ENCODE measurements at places on chromosomes 12 and 14. TPM values are rescaled to one million over a fixed set of nuclear protein-coding genes. Genes with fewer than 3 reads are reported as not detected.
A peak's percentile ranks its signal among the peaks of the same experiment; 100 is the strongest.

DNA sequence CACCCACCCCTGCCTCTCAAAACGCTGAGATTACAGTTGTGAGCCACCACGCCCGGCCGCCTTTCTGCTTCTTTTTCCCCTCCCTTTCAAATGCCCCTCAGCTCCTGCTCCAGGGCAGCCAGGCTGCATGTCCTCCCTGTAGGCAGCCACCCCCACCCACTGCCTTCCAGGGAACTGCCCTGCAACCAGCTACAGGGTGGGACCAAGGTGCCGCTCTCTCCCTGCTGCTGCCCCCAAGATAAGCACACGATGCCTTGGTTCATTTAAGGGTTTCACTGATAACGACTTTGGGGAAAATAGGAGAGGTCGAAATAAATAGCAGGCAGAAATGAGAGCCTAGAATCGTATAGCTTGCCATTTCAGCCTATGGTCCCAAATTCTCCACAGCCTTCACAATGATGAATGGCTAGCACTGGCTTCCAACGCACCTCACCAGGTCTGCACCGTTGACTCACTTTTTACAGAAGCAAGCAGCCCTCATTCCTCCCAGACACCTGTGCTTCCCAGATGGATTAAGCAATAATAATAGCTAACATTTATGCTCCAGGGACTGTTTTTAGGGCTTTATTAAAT lies 40.7 kb downstream of the ATG14 start:
- DNase-seq = no peak

DNA sequence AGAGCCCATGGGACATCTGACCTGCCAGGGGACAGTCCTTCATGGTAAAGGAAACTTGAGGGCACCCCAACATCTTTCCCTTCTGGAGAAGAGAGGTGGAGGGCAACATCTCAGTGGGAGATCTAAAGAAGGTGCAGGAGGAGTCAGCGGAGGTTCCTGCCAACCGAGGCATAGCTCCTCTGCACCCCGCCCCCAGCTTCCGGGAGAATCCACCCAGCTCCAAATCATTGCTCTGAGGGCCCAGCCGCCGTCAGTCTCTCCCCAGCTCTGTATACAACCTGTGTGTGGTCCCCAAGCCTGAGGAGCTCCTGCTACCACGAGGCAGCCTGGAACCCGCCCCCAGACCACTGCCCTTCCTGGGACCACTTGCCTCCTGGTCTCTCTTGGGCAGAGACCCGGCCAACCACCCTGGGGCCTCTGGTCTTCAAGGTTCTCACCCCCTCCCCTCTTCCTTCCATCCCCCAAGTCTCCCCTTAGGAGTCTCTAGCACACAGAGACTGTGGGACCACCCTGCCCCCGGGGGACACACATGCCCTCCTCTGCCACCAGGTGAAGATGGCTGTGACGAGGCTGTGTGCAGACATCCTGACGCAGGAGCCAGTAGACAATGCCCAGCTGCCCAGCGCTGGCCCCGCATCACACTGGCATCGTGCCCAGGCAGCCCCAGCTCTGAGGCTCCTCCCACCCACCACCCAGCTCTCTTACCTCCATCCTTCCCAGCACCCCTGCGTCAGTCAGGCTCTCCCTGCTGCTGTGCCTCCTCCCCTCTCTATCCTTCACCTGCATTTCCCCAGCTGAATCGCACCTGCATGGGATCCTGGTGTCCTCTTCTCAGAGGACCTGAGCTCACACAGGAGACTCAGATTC lies 13.0 kb upstream of the NUDT14 start:
- no peak for DNase-seq

- no peak for DNase-seq
Observed at GRCh38 chr12:53227341-53227740, 4.7 kb downstream of the RARG start.

DNA sequence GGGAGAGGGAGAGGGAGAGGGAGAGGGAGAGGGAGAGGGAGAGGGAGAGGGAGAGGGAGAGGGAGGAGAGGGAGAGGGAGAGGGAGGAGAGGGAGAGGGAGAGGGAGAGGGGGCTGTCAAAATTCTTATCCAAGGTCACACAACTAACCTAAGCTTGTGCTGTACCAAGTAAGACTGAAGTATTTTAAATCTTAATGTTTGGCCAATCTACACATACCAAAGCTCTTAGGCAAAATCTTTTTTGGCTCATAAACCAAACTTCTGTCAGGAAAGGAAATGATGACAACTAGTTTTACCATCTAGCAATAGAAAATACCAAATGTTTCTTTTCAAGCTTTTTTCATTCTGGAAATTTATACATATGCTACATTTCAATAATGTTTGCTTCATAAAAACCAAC lies 33.8 kb downstream of the CCDC38 start:
- peak; percentile 16 for DNase-seq

- no peak for DNase-seq
Observed at GRCh38 chr12:124543052-124543589, 24.3 kb downstream of the NCOR2 start.

DNA sequence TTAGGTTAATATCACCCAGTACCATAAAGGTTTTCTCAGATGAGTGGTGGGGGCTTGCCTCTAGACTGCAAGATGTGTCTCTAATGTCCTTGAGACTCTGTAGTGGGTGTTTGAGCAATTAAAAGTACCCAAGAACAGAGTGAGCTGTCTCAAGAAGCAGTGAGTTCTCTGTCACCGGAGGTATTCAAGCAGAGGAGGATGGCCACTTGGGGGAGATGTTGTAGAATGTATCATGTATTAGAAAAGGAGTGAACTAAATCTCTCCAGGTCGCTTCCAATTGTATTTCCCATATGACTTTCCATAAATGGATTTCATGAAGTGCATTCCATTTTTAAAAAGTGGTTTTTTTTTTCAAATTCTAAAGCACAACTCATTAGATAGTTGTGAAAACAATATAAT lies 35.0 kb downstream of the SLC17A8 start:
- no peak for DNase-seq

DNA sequence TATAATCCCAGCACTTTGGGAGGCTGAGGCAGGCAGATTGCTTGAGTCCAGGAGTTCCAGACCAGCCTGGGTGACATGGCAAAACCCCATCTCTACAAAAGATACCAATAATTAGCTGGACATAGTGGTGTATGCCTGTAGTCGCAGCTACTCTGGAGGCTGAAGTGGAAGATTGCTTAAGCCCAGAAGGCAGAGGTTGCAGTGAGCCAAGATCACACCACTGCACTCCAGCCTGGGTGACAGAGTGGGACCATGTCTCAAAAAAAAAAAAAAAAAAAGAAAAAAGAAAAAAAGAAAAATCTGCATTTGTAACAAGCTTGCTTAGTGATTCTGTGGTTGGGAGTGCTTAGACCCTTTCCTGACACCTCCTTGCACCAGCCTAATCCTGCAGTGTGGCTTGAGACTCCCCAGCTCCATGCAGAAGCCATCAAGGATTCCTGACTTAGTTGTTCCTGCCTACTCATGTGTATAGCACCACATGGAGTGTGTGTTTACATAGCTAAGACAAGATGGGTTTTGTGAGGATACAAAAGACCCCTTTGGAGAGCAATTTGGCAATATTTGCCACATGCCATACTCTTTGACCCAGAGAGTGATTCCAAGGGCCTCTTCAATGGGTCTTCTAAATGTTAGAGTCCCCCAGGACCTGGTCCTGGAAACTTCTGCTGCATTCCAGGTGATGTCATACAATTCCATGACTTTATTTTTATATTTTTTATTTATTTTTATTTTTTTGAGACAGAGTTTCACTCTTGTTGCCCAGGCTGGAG lies 5.1 kb upstream of the TMED10 start:
- DNase-seq = no peak

GRCh38 chr14:37697489-37698121 lies 102.2 kb downstream of the TTC6 start:
- peak; percentile 33 for DNase-seq

Gene OAS3
- polyA plus RNA-seq = 7.1 TPM

Gene PTPRB
- polyA plus RNA-seq = 12.9 TPM

Measured in muscle of back (tissue), 13 donors.